ENCODE measurements at places on chromosomes 12 and 14.
A peak's percentile ranks its signal among the peaks of the same experiment; 100 is the strongest.

DNA sequence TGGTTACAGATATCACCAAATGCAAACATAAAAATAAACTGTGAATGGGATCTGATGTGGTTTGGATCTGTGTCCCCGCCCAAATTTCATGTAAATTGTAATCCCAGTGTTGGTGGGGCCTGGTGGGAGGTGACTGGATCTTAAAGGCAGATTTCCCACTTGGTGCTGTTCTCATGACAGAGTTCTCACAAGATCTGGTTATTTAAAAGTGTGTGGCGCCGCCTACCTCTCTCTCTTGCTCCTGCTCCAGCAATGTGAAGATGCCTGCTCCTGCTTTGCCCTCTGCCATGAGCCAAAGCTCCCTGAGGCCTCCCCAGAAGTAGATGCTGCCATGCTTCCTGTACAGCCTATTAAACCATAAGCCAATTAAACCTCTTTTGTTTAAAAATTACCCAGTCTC lies 47.8 kb downstream of the SLC25A21 start:
- DNase-seq: no peak

DNA sequence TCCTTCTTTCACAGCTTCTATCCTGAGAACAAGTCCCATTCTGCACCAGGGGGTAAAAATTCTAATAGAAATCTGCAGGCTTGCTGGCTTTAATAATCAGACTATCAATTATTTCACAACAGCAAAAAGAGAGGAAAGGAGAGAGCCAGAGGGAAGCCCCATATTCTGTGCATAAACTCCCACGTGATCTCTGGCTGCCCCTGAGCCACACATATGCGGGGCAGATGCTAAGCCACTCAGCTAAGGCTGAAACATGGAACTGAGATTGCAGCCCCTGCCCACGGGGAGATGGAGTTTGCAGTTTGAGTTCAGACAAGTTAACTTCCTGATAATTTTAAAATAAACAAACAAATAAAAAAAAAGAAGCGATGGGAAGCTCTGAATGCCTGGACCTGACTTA lies 254.4 kb upstream of the CCDC196 start:
- no peak for DNase-seq

DNA sequence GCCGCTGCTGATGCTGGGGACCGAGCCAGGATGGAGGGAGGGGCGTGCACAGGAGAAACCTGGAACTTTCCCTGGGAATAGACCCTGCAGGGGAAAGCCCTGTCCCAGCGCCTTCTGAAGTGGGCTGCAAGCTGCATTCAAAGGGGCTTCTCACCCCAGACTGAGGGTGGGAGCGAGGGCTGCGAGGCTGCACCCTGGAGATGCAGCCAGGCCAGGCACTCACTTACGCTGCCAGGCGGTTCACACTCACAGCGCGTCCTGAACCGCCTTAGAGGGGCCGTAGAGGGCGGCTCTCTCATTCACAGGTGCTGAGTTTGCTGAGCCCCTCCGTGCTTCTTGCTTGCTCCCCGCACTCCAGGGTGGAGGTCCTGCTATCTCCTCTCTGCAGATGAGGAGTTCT lies 208.5 kb upstream of the C14orf180 start:
- DNase-seq: no peak

- DNase-seq: no peak
Observed at GRCh38 chr12:82973592-82973991, 286.9 kb downstream of the TMTC2 start.

GRCh38 chr14:76352639-76353281 lies 23.2 kb upstream of the ESRRB start:
- peak; percentile 2 for DNase-seq

DNA sequence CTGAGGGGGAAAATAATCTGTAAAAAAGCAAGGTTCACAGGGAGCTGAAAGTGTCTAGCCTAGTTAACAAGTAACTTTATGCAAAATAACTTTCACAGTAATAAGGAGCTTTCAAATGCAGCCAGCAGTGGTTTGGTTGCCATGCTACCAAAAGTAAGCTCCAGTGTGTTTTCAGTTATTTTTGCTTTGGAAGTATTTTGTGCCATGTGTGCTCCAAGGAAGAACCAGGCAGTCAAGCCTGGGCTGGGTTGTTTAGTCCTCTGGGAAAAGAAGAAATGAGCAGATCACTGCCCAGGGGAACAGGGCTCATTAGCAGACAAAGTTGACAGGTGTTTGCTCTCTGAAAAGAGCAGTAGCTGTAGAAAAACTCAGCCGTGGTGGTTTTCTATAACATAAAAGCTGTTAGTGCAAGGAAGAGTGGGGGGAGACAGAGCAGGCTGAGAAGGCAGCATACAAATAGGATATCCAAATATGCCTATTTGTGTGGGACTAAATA lies 92.8 kb upstream of the TMTC2 start:
- DNase-seq: no peak

DNA sequence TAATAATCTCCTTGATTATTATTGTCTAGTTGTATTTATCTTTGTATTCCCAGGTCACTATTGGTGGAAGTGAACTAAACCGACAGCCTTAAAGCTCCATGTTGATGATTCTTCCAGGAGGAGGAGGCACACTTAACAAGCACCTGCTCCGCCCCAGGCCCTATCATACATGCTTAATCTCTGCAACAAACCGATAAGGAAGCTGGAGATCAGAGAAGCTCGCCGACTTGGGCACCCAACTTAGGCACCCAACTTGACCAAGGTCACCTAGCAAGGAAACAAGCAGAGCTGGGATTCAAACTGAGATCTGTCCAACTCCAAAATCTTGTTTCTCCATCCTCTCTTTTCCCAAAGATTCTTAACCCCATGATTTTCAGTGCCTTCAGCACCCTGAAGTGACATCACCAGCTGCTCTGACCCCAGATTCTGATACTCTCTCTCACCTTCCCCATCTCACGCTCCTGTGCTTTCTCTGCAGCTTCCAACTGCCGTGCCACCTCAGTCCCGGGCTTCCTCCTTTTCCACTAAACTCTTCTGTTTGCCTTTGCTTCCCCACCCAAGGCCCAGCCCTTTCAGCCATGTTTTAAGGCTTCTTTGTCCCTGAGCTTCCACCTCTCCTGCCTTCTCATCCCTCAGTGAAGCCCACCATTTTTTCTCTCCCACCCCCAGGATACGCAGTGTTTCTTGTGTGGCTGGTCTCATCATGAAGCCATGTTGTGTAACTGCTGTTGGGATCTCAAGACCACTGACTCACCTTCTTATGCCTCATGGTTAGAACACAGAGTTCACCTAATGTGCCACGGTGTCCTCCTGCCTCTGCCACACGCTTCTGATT lies 6.6 kb upstream of the KRT18 start:
- DNase-seq: no peak

- no peak for DNase-seq
Observed at GRCh38 chr12:104888892-104889291, 69.2 kb downstream of the SLC41A2 start.

DNA sequence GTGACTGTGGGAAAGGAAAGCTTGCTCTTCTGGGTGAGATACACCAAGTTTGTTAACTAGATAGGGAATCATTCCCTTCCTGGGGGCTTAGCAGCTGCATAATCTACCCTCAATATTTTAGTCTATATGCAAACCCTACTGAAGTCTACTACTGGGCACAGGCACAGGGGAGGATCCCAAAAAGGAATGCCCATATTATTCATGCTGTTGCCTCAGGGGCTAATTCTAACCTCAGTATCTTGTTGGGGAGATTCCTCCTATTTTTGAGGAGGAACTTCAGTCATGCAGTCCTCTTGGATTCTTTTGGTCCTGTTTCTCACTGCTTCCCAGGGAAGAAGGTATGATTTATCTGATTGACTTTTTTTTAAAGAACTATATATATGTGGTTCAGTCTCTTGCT lies 58.9 kb upstream of the ANKS1B start:
- no peak for DNase-seq

GRCh38 chr12:96150442-96150841 lies 43.7 kb upstream of the ELK3 start:
- no peak for DNase-seq

GRCh38 chr14:42045383-42045782 lies 438.7 kb downstream of the LRFN5 start:
- DNase-seq: no peak

DNA sequence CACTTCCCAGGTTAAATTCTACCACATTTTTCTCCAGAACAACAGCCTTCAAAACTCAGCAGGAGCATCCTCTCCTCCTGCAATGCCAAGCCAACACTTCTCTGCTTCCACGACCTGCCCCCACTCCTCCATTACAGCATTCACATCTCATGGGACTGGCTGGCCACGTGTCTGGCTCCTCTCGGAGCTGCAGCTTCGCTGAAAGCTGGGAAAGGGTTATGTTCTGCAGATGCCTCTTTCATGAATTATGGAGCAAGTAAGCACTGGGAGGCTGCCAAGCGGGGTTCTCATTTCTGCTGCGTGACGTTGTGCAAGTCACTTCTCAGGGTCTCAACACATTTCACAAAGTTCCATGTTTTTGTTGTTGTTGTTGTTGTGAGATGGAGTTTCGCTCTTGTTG lies 142.2 kb upstream of the RFLNA start:
- no peak for DNase-seq

GRCh38 chr12:26331960-26332359 lies 136.6 kb downstream of the SSPN start:
- DNase-seq: peak; percentile 4

DNA sequence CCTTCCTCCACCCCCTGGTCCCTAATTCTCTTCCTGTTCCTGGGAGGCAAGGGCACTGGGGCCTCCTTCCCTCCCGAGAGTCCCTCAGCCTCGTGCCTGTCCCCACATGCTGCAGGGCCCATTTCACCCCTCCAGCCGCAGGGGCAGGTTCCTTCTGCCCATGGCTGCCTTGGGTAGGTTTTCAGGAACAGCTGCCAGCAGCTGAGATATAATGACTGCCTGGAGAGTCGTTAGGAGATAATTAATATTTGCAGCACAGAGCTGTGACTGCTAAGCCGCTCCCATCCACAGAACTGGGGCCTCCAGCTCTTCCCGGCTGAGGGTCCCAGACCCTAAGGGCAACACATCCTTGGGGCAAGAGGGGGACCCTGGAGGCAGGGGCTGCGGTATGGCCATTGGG lies 211.9 kb upstream of the LHX5 start:
- DNase-seq: no peak

GRCh38 chr12:119758722-119759121 lies 90.8 kb downstream of the PRKAB1 start:
- DNase-seq: no peak

GRCh38 chr12:22190-22529 lies 44.4 kb upstream of the IQSEC3 start:
- no peak for DNase-seq

DNA sequence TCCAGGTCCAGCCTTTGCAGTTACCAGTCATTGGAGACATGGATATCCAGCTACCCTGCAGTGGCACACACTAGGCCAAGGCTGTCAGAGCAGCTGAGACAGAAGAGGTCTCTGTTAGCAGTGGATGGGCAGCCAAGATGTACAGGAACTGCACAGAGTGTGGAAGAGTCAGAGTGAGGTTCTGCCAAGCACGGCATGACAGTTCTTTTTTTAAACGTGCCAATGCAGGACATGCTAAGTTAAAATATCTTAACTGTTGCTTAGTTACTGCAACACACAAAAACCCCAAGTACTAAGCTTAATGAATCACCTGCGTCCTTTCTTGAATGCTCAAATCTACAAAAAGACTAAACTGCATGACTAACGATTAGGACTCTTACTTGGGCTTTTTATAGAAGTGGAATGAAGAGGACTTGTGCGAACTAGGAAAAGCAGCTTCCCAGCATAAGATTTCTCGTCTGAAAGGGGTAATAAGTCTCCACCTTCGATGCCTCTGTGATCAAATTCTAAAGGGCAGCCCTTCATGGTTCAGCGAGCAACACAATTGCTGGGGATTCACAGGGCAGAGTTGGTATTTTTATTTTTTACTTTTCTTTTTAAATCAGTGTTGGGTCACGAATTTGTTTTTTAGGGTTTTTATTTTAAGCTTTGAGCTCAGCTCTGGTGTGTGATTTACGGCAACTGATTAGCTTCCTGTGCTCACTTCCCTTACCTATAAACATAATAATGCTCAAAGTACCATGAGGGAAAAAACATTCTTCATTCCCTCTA lies 20.6 kb downstream of the MAPK1IP1L start:
- no peak for DNase-seq

- DNase-seq: no peak
Observed at GRCh38 chr12:12794686-12795085, 9.2 kb downstream of the APOLD1 start.

DNA sequence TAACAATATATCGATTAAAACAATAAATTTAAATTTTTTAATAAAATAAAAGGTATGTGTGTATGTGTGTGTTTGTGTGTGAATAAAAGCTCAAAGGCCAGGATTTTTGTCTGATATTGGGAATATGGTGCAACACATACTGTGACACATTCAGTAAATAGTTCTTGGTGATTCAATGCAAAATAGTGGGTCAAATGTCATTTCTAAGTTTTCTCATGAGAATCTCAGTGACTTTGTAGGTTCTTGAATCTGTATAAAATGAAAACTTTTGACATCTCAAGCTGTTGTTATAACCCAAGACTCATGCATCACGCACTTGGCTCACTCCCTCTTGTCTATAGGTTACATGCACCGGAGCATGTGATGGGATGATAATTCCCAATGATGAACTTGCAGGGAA lies 16.2 kb upstream of the MED6 start:
- DNase-seq: no peak

GRCh38 chr14:38882533-38882932 lies 220.5 kb downstream of the SEC23A start:
- DNase-seq: no peak

GRCh38 chr14:73739174-73739898 lies 25.2 kb upstream of the PNMA1 start:
- no peak for DNase-seq

All from hematopoietic multipotent progenitor cell (in vitro differentiated cells).